ENCODE measurements at places on chromosomes 4 and X.
A peak's percentile ranks its signal among the peaks of the same experiment; 100 is the strongest.

DNA sequence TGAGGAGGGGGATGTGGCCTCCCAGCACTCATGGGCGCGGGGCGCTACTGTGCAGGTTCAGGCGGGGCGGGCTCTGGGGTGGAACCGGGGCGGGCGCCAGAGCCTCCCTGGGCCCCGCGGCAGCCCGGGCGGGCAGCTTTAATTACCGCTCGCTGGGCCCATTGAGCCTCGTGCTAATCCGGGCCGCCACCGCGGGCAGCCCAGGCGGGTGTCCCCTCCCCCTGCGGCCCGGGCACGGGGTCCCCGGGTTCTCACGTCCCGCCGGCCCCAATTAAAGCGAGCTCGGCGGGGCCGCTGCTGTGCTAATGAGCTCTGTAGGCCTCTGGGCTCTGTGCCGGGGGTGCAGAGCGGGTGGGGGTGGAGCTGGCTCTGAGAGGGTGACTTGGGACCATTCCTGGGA is 22.8 kb upstream of the FGFR3 start:
- no peak for DNase-seq

DNA sequence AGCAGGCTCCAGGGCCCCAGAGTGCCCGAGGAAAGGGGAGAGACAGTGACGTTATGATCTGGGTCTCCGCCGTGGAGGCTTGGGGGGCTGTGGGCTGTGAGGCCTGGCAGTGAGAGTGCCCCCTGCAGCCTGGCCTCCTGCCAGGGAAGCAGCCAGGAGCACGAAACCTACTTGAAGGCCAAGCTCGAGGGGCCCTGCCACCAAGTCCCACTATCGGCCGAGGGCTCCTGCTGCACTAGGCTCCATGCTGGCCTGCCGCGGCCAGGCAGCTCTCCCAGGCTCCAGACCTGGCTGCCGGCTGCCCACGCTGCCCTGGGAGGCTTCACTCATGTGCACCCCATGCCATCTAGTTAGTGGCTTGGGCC is 18.7 kb downstream of the FLNA start:
- DNase-seq: no peak

DNA sequence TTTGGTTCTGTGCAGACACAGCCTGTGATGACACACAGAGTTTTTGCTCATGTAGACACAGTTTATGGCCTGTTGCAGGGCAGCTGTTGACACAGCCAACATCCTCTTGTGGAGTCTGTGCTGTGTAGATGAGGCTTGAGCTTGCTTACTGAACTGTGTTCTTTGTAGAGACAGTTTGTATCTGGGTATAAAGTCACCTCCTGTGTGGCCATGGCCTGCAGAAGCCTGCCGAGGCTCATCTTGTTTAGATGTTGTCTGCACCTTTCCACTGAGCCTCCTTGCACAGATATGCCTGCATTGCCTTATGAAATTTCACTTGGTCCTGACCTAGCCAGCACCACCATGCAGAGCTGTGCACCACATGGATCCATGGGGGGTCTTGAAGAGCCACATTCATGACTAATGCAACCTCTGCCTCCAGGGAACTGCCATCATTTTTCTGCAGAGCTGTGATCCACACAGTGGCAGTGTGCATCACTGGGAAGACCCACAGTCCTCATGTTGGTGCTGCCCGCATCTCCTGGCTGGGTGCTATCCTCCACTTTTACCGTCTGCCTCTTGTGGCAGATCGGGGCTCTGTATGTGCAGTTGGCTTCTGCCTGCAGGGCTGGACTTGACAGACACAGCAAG is 198.0 kb upstream of the MAMLD1 start:
- no peak for DNase-seq

DNA sequence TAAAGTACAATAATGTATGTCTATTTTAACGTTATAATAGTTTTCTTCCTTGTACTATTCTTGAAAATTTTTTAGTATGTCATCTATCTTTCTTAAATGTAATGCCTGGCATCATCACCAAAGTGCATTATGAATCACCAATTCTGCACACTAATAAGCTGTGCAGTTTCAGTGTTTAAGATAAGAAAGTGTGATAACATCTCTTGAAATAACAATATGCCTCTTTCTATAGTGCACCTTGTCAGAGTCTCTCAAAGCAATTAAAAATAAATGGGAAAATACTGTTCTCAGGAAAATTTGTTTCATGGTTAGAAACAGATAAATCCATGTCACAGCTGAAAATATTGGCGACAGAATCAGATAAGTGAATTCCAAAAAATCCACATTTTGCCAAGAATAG is 457.4 kb upstream of the PCDH10 start:
- DNase-seq: no peak

DNA sequence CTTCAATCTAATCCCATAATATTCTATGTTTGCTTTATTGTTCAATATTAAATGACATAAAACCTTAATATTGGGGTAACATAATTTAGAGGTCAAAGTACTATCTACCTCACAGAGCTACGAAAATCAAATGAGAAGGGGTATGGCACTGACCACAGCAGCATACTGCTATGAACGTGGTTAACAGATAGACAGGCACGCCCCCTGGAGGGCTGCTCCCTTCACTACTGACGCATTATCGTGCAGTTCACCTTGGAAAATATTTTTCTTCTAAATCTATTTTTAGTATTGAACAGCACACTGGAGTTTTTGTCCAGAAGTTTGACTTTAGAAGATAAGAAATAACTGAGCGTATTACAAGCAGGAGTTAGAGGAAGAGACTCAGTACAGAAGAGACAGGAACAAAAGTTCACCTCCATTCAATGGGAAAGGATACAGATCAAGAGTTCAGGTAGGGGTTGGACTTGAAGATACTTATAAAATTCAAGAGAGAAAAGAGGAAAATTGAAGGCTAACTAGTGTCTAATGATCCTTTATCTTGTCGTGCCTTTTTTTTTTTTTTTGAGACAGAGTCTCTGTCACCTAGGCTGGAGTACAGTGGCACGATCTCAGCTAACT is 22.7 kb downstream of the MAP9 start:
- peak; percentile 35 for DNase-seq

GRCh38 chrX:22536746-22537304 is 264.1 kb downstream of the CBLL2 start:
- no peak for DNase-seq

DNA sequence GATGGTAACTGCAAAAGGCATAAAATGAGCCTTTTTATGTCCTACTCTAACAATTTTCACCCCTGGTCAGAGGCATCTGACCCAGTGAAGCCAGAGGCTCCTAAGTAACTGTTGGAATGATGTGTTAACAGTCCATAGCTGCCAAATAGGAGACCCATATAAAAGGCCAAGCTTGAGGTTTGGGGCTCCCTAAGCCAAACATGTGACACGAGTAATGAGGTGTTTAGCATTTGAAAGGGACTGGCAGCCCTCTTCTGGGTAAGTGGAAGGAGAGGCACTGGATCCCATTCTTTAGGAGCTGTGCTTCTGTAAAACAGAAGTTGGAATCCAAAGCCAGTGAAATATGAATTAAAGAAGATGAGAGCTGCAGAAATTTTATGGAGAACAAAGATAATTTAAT is 100.6 kb upstream of the PNPLA4 start:
- no peak for DNase-seq

- no peak for DNase-seq
These were observed 4.7 kb upstream of the AMMECR1 start for GRCh38 chrX:110322603-110323002.

DNA sequence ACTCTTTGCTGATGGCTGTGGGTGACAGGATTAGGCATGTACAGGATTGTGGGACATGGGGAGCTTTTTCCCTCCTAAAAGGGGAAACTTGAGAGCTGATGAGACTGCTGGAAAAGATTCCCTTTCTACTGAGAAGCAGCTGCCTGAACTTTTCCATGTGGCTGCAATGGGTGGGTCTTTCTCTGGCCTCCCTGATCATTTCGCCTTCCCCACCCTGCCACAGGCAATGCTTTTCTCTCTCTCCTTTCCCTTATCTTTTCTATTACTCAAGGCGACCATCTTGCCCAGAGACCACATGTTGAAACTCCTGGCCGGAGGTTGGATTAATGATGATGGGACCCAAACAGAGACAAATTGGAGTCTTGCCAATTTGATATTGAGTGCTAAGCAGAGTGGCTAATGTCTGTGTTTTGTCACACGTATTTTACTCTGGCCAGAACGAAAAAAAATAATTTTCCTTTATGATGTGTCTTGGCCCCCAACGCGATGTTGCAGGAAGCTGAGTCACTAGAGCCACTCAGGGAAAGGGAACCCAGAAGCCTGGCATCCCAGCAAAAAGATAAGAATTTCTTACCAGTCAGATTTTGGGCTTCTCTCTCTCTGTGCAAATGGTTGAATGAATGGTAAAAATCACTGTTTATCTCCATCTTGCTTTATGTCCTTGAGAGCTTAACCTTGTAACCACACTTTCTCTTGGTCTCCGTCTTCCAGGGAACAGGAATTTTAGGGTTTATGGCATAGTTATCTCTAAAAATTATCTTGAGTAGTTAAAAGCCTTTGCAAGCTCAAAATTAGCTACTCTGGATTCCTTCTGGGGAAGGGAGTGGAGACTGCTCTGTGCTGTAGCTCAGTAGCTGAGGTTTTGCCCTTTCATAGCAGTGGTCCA is 19.4 kb upstream of the ATP8A1 start:
- no peak for DNase-seq

GRCh38 chr4:34271479-34272355 is 1972.6 kb downstream of the ARAP2 start:
- DNase-seq: peak; percentile 4

GRCh38 chr4:6401797-6402196 is 70.6 kb downstream of the PPP2R2C start:
- no peak for DNase-seq

DNA sequence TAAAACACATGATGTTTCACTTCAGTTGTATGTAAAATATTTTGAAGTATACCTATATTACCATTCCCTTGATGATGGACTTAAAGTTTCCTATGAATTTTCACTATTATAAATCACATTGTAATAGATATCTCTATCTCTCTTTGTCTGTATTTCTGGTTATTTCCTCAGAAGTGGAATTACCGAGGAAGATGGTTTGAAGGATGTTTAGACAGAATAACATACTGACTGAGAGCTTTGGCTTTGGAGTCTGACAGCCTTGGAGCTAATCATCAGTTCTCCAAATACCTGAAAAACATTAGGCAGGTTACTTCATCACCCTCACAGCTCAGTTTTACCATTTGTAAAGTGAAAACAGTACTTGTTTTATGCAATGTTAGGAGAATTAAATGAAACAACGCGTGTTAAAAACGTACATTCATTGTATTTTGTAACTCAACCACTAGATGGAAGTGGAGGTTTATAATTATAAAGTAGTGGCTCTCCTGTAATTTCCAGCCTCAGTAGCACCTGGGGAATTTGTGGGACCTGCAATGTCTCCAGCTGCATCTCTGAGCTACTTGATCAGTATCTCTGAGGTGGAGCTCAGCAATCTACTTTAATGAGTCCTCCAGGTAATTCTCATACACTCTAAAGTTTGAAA is 14.3 kb downstream of the JCHAIN start:
- peak; percentile 59 for DNase-seq

GRCh38 chr4:87559090-87559837 is 30.1 kb upstream of the SPARCL1 start:
- DNase-seq: peak; percentile 13

DNA sequence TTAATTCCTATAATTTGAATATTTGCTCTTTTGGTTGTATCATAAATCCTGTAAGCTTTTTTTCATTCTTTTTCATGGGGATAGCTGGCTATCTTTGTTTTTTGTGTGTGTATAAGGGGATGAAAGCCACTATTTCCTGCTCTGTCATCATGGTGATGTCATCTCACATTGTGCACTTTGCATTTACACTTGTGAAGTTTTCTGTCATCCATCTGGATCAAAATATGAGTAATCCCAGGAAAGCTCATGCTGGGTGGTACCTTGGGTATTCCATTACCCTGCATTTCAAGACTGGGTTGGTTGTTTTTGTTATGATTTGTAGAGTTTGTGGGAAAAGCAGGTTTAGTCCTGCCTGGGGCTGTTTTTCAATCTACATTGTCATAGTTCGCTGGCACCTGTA is 367.3 kb downstream of the CHIC1 start:
- DNase-seq: peak; percentile 43

DNA sequence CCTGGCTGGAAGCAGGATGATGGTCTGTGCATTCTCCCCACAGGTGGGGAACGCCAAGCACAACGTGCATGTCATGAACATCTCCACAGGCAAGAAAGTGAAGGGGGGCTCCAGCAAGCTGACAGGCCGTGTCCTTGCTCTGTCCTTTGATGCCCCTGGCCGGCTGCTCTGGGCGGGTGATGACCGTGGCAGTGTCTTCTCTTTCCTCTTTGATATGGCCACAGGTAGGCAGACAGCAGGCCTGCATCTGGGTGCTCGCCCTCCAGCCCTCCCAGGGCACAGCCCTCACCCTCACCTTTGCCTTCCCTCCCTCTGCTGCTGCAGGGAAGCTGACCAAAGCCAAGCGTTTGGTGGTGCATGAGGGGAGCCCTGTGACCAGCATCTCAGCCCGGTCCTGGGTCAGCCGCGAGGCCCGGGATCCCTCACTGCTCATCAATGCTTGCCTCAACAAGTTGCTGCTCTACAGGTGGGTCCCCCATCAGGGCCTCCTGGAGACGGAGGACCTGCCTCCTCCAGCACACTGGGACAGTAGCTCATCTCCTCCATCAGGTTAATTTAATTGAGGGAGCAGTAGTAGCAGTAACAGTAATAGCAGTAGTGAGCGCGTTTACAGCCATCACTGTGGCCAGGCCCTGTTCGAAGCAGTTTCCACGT is 4.6 kb downstream of the WDR13 start:
- DNase-seq: no peak

DNA sequence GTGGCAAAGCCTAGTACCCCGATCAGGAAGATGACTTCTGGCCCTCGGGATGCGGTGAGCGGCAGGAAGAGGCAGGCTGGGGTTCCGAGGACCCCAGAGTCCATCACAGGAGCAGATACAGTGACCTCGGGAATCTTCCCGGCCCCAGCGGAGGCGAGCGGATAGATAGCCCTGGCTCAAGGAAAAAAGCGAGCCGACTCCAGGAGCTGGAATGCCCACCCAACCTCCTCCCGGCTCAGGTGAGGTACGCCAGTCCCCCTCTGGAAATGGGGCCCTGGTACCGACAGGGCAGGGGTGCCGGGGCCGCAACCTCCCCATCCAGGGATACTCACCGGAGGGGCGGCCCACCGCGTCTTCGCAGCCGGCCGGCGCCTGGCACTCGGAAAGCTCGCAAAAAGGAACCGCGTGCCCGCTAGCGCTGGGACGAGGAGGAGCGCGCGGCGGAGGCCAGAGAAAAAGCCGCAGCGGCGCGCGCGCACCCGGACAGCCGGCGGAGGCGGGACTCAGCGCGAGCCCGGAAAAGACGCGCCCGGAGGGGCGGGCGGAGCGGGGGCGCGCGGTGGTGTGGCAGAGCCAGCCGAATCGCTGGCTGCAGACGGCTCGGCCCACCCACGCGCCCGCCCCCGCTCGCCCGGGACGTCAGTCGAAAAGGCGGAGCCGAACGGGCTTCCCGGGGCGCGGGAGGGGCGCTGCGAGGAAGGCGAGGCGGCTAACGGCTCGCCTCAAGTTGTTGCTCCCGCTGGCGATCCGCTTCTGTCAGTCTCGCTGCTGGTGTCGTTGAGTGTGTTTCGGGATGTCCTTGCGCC is at the start of gene ACSL4:
Gene ACSL4 (minus strand): TSS at position 451 of the 806 bp plus-strand sequence. CDS start 49,894 bp downstream, outside the sequence.
- DNase-seq: peak; percentile 85

DNA sequence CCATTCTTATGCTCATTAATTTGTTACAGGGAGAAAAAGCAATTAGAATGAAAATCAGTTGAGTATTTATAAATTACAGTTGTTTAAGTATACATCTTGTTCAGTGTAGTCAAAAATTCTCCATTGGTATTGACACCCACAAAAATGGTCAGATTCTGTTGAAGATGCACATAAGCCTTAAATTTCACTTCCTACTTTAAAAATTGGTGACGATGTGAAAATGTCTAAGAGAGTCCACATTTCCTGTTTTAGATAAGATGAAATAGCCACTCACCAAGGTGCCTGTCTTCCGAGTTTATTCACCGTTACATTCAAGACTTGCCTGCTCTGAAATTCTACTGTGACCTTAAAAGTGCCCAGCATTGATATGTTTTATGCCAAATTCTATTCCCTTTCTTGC is 93.6 kb downstream of the GPR143 start:
- DNase-seq: no peak
